ENCODE measurements at places on chromosomes 4 and X.
A peak's percentile ranks its signal among the peaks of the same experiment; 100 is the strongest.

- DNase-seq: no peak
Observed at GRCh38 chr4:76858319-76858718, 39.6 kb downstream of the SOWAHB start.

- no peak for DNase-seq
Observed at GRCh38 chr4:37690976-37691375, 4.8 kb upstream of the RELL1 start.

DNA sequence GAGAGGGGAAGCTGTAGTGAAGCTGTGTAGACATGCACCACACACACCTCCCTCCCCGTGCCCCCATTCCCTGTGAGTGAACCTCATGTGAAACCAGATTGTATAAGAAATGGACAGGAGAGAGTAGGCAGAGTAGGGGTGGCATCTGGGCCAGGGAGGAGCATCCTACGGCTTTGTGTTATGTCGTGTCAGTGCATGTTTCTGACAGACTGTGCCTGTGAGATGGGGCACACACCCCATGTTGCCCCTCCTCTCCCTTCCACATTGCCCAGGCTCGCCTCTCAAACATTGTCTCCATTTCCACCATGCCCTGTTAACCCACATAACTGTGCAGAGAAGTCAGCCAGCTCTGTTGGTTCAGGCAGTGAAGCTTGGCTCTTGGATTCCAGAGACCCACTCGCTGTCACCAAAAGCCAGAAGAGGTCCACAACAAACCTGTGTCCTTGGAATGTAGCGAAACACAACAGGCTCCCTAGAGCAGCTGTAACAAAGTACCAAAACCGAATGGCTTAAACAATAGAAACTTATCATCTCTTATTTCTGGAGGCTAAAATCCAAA, 56.1 kb downstream of the SLC9A6 start:
- DNase-seq: no peak

DNA sequence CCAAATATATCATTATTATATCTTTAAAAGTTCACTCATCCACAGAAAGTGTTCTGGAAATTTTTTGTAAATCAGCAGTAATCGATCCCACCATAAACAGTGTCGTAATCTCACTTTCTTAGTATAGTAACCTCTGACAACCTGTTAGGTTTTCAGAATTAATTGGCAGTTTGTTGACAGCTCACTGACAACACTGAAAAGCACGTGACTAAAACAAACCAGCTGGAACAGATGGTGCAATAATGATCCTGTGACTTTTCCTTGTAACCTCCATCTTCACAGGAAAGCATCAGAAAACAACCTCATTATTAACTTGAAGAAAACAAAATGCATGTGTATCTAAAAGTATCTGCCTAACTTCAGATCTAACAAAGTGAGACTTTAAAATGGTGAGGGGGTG, 48.5 kb downstream of the FSTL5 start:
- DNase-seq: no peak

DNA sequence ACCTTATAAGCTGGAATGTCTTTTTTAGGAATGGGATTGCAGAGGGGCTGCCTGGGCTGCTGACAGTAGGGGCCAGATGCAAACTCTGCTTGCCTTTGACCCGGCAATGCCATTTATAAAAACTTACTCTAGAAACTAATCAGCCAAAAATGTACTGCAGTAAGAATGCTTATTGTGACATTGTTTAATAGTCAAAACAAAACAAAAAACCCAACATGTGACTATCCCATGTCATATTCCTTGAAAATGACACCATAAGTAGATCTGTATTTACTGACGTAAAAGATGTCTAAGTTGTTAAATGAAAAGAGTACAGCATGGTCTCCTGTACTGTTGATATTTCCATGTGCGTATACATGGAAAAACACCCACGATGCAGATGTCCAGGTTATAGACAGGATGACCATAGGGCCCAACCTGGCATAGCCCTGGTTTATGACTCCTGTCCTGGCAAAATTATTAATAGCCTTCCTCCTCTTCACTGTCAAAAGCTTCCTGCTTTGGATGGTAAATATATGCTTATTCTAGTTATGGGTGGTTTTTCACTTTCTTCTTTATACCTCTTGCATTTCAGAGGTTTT, 138.9 kb downstream of the PTTG2 start:
- no peak for DNase-seq

DNA sequence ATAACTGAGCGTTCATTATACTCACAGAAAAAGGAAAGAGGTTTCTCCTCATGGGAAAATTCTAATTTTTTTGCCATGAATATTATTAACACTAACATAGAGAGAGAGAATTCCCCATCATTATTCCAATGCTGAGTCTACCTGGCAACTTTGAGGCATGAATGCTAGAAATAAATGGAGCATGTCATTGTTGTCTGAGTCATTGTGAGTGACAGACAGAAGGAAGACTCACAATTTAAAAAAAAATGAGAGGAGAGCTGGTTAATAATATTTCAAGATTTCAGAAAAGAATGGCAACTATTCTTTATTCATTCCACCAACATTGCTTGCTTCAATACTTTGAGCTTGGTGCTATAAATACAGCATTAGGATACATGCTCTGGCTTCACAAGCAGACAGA, 170.4 kb upstream of the HS3ST1 start:
- no peak for DNase-seq

GRCh38 chrX:150038315-150038714, 100.0 kb upstream of the EOLA2 start:
- DNase-seq: no peak

DNA sequence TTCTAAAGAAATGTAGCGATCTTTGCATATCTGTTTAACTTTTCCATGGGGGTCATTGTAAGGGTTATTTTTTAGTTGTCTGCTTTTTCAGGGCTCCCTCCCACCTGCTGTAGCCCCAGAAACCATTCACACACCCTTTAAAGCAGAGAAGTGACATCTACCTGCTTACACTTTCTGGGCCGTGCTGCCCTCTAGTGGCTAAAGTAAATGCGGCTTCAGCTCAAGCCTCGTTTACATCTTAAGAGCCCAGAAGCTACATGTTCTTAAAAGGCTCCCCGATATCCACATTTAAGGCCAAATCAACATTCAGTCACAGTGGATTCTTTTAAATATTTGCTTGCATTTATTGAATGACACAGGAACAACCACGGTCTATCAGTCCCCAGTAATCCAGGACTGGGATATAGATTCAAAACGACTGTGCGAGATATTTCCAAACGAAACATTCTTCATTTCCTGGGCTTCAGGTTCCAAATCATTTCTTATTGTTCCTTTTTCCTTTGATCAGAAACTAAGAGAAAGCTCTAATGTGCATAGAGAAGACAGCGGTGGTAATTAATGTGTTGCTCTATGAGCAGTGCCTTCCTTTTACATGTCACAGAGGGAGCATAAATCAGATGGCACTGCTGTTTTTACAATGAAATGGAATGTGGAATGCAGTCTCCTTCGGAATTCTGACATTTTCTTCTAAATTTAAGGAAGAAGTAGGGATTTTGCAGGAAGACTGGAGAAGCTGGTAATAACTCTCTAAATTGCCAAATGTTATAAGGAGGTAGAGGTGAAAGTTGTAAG, 119.9 kb downstream of the RASGEF1B start:
- DNase-seq: peak; percentile 63

DNA sequence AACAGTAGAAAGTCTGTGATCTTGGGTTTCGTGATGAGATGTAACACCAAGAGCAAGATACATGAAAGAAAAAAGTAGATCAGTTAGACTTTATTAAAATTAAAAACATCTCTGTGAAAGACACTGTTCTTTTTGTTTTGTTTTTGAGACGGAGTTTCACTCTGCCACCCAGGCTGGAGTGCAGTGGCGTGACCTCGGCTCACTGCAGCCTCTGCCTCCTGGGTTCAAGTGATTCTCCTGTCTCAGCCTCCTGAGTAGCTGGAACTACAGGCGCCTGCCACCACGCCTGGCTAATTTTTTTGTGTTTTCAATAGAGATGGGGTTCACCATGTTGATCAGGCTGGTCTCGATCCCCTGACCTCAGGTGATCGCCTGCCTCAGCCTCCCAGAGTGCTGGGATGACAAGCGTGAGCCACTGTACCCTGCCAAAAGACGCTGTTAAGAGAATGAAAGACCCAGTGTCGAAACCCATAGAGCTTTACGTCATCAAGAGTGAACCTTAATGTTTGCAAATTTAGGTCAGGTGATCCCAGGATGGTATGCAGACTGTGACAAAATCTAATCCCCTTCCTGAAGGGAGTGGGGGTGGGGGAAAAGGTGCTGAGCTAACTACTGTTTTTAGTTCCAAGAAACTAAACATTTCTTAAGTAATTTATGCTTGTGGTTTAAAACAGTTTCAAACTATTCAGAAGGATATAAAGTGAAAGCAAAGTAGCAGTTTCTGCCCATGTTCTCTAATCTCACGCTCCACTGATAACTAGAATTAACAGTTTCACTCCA, 8.0 kb downstream of the OFD1 start:
- DNase-seq: no peak

DNA sequence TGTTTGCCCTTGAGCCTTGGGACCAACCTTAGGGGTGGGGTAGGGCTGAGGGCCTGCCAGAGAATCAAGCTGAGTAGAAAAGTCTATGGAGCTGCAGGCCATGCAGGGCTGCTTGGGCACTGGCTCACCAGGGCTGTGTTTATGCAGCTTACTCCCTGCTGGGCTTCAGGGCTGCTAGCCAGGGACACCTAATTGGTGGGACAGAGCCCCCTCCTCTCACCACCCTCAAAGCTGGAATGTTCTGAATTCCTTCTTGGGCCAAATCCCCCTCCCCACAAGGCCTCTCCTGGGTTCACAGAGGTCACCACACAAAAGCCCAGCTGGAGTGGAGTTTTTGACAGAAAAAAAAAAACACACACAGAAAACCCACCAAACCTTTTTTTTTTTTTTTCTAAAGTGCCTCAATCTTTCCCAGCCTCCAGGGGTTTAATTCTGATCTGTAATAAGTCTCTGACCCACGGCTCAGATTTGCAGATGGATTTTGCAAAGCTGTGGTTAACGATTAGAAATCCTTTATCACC, at the start of gene CLDN2:
CLDN2 (plus strand) TSS at position 471 of the 521 bp plus-strand sequence. CDS start 7,827 bp downstream, outside the sequence.
- DNase-seq: no peak

GRCh38 chr4:38193236-38193863, 233.2 kb downstream of the PTTG2 start:
- DNase-seq: no peak

DNA sequence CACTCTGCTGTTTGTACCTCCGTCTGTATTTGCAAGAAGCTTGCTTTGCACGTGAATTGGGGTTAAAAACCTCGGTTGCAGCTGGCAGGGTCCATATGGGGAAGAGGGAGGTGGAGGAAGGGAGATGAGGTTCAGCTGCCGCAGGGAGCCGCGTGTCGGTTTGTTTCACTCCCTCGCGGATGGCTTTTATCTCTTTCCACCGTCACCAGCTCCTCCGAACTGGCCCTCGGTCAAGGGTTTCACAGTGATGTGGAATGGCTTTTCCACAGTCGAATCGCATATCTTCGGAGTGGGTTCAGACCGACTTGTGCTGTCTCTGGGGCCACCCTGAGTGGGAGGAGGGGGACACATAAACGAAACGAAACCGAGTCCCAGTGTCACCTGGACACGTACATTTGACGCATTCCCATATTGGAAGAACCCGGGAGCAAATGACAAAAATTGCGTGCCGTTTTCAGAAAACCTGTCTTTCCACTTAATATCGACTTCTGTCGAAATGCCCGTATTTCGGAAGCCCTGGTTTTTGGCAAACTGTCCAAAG, 929 bp downstream of the ZBTB33 start:
- peak; percentile 31 for DNase-seq

DNA sequence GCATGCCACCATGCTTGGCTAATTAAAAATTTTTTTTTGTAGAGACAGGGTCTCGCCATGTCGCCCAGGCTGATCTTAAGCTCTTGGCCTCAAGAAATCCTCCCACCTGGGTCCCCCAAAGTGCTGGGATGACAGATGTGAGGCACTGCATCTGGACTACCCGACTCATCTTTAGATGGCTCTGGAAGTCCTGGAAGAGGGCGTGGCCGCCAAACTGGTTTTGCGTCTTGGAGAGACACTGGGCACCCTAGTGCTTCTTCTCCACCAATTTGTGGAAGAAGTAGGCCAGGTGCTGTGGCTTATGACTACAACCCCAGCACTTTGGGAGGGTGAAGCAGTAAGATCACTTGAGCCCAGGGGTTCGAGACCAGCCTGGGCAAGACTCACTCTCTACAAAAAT, 47.6 kb downstream of the HOPX start:
- DNase-seq: no peak

- no peak for DNase-seq
Observed at GRCh38 chrX:133370696-133371275, 44.5 kb downstream of the GPC4 start.

DNA sequence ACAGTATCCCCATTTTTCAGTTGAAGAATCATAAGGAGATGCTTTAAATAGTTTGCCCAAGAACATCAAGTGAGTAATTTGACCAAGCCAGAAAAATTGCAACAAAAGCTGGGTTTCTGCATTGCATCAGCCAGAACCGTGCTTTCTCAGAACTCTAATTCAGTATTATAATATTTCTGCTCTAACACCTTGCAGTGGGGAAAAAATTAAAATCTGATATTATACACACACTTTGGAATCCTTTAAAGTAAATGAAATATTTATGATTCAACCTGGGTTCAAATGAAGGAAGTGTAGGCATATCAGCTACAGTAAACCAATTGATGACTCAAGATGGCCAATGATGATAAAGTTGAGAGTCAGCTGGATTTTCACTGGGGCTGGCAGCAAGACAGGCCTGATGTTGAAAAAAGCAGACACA, 387.6 kb upstream of the ZFP42 start:
- no peak for DNase-seq

- DNase-seq: peak; percentile 88
Observed at GRCh38 chrX:30889147-30890140, at the start of gene TAB3. TAB3 (minus strand) TSS chrX:30889254; CDS start chrX:30859588, 29,666 bp downstream.

- no peak for DNase-seq
Observed at GRCh38 chrX:9515973-9516538, 51.2 kb downstream of the TBL1X start.

DNA sequence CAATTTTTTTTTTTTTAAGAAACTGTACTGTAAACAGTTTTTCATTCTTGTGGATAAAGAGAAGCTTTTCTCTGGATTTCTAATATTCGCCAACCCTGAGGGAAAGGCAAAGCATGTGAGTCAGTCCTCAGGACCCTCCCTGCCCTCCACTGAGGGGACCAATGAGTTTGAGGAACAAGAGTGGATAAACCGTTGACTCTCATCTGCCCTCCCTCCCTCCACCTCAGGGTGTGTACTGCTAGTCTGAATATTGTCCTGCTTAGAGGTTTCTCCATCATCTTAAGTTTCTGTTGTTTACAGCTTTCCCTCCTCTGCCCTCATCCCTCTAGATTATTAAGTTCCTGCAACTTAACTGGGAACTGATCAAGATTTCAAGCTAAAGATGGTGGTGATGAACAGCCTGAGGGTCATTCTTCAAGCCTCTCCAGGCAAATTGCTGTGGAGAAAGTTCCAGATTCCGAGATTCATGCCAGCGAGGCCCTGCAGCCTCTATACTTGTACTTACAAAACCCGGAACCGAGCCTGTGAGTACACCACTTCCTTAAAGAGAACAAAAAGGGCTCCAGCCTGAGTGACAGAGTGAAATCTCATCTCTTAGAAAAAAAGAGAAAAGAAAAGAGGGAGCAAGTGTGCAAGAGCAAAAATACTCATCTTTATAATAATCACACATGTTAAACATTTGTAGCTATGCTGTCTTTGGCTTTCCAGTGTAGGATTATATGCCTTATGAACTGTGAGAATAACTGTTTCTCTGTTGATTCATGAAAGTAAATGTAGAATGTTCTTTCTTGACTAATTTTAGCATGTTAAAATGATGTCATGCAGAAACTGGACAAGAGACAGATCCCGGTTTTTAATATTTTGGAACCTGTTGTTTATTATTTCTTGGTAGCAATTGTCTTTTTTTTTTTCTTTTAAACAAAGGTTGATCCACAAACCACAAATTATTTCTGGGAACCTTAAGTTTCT, 11.9 kb downstream of the CA5B start:
- DNase-seq: no peak

Data from HEK293T (cell line).